AG04450 (cell line): ENCODE measurements at places on chromosomes 1 and 21.

DNA sequence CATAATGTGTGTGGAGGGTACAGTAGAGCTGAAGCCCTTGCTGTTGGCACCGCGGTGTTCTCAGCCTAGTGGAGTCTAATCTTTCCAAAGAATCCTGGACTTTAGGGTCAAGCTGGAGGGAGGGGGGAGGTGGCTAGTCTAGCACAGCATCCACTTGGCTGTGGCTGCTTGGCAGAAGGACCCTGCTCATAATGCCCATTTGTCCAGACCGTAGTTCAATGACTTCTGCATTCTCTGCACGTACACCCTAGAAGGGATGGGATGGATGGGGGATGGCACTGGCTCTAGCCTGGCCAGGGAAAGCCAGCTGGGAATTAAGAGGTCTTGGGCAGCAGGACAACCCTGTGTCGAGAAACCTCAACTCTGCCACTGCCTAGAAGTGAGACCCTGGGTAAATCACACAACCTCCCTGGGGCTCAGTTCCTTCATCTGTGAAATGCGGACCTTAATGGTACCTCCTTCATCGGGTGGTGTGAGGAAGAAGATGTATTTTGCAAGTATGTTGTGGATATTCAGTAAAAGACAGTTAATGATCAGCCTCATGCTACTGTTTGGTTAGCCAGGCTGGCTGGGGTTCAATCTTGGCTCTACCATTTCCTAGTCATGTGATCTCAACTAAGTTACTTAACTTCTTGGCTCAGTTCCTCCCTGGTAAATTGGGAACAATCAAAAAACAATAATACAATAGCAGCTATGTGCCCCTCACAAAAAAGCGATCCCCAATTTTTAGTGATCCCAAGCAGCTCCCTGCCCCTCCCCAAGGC lies 27.2 kb upstream of the CLIC4 start:
- DNase-seq = no peak

- no peak for DNase-seq
Observed at GRCh38 chr1:108114033-108114599, 86.0 kb downstream of the SLC25A24 start.

DNA sequence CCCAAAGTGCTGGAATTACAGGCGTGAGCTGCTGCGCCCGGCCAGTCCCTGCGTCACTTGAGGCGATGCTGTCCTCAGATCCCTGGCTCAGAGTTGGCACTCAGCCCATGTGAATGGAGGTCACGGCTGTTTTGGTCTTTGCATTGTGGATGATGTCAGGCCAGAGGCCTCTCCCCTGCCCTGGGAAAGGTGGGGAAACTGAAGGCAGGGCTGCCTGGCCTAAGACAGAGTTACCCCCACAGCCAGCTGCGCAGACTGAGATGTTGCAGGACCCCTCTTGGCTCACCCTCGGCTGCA lies 821 bp downstream of the MASP2 start:
- no peak for DNase-seq

DNA sequence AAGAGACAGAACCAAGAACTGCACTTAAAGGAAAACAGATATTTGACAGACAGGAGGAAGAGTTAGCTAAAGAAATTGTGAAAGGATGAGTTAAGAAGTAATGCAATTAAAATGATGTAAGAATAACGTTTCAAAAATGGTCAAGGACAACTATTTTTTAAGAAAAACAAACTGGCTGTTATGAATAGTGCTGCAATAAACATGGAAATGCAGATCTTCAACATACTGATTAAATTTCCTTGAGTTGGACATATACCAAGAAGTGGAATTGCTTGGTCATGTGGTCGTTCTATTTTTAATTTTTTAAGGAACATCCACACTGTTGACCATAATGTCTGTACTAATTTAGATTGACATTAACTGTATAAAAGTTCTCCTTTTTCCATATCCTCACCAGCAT lies 23.1 kb upstream of the PHTF1 start:
- no peak for DNase-seq

DNA sequence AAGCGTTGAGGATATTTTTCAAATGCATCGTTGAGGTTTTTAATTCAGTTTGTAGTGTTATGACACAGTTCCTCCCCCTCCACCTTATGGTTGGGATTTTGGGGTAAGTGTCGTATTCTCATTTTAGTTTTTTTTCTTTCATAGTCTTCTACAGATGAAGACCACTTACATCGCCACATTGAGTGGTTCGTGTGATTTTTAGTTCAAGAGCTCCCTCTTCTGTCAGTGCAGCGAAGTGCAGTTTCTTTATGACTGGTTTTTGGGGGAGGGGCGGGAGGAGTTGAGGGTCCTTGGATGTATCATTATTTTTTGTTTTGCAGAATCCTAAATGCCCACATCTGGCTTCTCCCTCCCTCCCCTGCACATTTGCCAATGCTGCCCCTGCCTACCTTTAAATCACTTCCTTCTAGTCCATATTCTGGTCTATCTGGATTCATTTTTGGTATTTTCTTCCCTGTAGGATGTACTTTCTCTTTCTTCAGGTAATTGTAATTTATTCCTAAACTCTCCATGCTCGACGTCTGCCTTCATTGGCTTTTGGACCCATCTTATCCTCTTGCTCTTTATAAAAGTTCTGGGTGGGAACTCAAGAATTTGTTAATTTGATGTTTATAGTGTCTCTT lies 433.1 kb downstream of the CAMTA1 start:
- no peak for DNase-seq

DNA sequence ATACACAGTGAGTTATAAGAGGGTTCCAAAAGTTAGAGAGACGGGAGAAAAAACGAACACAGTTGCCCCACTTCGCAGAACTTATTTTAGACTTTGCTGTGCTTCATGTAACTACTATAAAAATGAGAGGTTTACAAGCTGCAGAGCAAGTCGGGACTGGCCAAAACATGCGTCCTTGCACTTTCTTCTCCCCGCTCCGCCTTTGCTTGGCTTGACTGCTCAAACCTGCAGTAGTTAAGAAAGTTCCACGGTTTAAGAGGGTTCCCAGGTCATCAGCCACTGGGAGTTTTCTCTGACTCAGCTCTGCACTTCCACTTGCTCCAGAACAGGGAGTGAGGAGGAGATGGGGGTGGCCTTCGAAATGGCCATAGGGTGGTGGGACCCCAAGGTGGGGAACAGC lies 36.2 kb downstream of the CLIC6 start:
- no peak for DNase-seq

DNA sequence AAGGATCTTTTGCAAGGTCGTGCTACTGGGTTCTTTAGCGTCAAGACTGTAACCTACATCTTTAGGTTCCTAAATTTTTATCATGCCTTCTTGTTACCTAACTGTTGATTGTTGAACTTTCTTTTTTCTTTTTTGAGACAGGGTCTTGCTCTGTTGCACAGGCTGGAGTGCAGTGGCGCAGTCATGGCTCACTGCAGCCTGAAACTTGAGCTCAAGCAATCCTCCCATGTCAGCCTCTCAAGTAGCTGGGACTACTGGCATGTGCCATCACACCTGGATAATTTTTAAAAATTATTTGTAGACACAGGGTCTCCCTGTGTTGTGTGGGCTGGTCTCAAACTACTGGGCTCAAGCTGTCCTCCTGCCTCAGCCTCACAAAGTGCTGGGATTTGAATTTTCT lies 52.9 kb downstream of the NFIA start:
- no peak for DNase-seq

DNA sequence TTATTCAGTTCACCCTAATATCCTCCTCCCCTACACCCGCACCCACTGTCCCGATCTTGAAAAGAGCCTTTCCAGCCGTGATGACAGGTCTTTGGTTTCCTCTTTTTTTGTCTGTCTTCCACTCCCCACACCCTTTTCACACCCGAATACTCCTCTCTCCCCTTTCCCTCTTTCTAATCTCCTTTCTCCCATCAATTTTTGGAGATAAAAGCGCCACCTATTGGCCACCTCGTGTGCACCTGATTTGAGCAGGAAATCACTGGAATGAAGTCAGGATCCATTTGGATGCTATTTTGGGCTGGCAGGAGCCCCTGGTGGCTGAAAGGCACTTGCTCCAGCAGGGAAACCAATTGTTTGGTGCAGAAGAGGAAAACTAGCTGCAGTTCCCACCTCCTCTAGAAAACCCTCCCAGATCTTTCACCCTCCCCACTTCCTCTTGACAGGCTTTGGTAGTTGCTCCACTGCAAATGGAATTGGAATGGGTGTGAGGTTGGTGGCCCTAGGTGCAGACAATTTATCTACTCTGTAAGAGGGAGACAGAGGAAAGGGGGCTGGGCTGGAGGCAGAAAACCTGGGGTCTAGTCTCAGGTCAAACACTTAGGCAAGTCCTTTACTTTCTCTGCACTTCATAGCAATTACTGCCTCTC lies 8.4 kb downstream of the FOXE3 start:
- no peak for DNase-seq

GRCh38 chr1:84255582-84255981 lies 45.9 kb upstream of the SAMD13 start:
- DNase-seq = no peak

DNA sequence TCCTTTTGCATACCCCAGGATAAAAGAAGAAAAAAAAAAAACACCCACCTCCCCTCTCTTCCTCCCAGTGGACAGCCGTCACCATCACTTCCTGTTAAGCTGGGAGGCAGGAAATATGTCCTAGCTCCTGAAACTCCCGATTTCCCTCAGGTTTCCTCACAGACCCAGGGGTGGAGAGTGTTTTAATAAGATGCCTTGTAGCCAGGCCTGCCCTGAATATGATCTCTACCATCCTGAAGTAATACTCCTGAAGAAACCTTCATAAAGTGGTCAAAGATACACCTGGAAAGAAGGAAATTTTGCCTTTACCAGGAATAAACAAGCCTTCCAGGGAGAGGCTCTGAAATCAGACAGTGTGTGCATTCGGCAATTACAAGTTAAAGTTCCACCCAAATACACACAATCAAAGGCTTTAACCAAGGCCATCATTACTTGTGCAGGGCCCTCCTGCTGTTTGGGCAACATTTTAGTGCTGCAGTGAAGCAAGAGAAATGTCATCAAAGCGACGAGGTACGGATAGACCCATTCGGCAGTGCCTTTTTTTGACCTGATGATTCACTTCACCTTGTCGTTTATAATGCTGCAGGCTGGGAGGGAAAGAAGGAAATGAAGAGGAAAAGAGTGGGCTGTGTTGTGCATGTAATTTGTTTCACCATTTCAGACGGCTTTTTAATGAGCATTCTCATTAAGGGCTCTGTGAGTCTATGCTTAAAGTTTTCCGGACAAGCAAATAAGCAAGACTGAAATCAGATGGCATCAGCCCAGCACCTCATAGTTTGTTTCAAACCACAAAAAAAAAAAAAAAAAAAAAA lies 41.0 kb upstream of the RASAL2 start:
- no peak for DNase-seq

- no peak for DNase-seq
Observed at GRCh38 chr1:26352338-26352679, 1.6 kb downstream of the CRYBG2 start.

- DNase-seq = no peak
Observed at GRCh38 chr1:196650403-196650802, 1.4 kb upstream of the CFH start.

DNA sequence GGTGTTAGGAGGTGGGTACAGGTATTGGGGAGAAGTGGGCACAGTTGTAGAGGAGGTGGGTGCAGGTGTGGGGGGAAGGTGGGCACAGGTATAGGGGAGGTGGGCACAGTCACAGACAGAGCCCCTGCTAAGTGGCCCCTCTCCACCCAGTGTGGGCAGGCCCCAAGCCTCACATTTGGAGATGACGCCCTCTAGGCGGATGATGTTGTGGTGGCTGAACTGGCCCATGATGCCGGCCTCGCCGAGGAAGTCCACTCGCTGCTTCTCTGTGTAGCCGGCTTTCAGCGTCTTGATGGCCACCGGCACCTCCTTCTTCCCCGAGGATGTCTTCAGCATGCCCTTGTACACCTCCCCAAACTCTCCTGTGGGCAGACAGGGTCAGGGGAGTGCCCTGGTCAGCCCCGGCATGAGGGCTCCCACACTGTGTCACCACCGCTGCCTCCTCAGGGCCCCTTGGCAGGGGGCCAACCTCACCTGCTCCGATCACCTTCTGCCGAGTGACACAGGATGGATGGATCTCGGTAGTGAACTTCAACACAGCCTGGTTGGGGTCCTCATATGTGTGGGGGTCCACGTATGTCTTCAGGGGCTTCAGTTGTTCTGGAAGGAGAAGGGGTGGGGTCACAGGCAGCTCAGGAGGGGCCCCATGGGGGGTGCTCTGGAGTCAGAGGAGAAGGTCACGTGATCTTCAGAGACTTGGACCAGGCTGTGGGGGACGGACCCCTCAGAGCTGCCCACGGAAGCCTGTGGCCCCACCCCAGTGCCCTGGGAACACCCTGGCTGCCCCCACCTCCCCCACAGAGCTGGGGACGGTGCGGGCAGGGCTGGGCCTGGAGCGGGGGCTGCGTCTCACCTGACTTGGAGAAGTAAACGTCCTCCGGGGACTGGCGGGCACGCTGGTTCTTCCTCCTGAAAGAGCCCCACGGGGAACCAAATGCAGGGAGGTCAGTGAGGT lies 22.6 kb downstream of the EPHA2 start:
- DNase-seq = no peak

GRCh38 chr1:204523605-204524215 lies 7.5 kb downstream of the MDM4 start:
- no peak for DNase-seq

- peak; percentile 21 for DNase-seq
Observed at GRCh38 chr1:203117611-203118575, 9.6 kb upstream of the ADORA1 start.

DNA sequence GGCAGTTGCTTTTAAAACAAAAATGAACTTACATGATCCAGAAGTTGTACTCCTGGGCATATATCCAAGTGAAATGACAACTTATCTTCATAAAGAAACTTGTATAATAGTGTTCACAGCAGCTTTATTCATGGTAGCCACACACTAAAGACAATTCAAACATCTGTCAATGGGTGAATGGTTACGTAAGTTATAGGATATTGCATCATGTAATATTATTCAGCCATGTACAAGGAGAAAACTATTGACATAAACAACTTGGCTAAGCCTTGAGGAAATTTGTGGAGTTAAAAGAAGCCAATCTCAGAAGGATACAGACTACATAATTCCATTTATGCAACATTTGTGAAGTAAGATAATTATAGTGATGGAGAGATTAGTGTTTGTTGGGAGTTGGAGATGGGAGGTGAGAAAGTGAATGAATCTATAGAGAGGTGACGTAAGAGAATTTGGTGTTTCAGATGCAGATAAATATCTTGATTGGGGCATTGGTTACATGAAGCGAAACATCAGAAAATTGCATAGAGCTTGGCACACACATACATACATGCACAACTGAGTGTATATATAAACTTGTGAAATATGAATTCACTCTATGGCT lies 49.9 kb upstream of the GRIK1 start:
- DNase-seq = no peak

DNA sequence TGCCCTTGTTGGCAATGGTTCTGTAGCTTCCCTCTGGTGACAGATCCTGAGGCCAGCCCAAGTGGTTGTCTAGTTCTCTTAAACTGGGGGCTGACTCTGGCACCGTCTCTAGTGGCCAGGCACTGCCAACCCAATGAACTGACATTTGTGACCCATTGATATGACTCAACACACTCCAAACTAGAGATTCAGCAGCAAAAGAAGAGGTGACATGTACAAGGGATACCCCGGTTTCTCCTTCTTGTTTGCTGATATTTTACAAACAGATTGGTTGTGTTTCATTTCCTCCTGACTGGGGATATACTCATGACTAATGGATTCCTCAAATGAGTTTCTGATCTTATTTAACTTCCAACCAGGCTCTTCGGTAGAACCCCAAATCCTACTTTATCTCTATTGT lies 65.9 kb upstream of the DNAJC6 start:
- DNase-seq = no peak
